ENCODE measurements at places on chromosomes 1 and 21.

- no peak for DNase-seq
These were observed 326.1 kb downstream of the NCAM2 start for GRCh38 chr21:21324297-21324696.

- DNase-seq: no peak
These were observed 711 bp downstream of the GADD45A start for GRCh38 chr1:67685558-67686266.

GRCh38 chr1:9196129-9197040, 38.2 kb upstream of the H6PD start:
- peak; percentile 23 for DNase-seq

- no peak for DNase-seq
These were observed 332.9 kb downstream of the SRGAP2C start for GRCh38 chr1:121517586-121518230.

GRCh38 chr1:34779526-34779925, 1.5 kb upstream of the GJB3 start:
- no peak for DNase-seq

DNA sequence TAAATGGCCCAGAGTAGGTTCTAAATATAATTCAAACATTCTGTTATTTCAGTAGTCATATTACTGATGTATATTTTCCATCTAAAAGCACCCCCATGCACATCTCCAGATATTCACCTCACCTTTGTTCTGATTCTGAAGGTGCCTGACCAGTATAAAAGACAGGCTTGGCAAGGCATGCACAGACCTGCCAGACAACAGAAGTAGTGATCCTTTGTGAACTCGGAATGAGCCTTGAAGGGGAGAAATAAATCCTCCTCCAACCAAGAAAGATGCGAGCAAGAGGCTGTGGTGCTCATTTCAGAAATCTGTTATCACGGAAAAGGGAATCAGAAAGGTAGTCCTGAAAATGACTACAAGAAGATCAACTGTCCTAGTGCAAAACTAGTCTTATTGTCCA, 287.3 kb downstream of the VAV3 start:
- DNase-seq: peak; percentile 42

DNA sequence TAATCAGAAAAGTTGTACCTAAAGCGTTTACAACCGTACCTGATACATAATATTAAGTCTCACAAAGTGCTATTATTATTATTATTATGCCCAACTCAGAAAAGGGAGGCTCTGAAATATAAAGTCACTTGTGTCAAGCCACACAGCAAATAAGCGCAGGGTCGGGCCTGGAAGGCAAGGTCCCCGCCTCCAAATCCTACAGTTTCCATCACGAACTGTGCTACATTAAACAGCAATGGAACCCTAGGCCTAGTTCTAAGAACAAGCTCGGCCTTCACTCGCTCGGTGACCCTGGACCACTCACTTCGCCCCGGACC, 549 bp downstream of the PARS2 start:
- DNase-seq: no peak

GRCh38 chr1:39003794-39004193, 12.7 kb downstream of the AKIRIN1 start:
- DNase-seq: no peak

Data from T47D (cell line).